ENCODE measurements at places on chromosomes 2 and 18. TPM values are rescaled to one million over a fixed set of nuclear protein-coding genes. Genes with fewer than 3 reads are reported as not detected.

Gene LDLRAD4
- 3.3 TPM for total RNA-seq

Gene CCDC85A
- total RNA-seq, result 0.22 TPM

Gene PLGLB1
- 0.30 TPM for total RNA-seq

Gene MRPL19
- total RNA-seq, result 72.9 TPM

Gene EPG5
- total RNA-seq, result 3.6 TPM

Gene DSC2
- total RNA-seq, result 0.65 TPM

Measured in A549 treated with GW870086 at 1 μM for 4 hours (cell line).